ENCODE measurements at places on chromosomes 12 and 14.
A peak's percentile ranks its signal among the peaks of the same experiment; 100 is the strongest.

GRCh38 chr14:102333390-102333789 lies 13.8 kb downstream of the ZNF839 start:
- no peak for DNase-seq

- no peak for DNase-seq
These were observed 46.3 kb downstream of the PPP2R5E start for GRCh38 chr14:63496837-63497400.

GRCh38 chr14:75167325-75167724 lies 9.1 kb downstream of the TMED10 start:
- DNase-seq: no peak

DNA sequence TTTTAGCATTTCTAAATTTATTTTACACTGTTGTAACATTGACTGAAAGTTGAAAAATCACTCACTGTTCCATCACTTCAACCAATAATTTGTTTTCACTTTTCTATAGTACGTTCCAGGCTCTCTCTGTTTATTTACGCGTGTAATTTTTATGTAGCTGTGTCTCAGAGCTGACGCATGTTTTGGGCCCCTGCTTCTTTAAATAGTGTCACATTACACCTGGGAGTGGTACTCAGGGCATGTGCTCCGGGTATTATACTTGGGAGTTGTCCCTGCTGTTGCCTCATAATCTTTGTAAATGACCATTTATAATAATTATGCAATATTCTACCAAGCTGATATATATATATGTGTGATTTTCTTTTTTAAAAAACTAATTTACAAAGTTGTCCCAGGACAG lies 132.8 kb upstream of the CPM start:
- DNase-seq: no peak

DNA sequence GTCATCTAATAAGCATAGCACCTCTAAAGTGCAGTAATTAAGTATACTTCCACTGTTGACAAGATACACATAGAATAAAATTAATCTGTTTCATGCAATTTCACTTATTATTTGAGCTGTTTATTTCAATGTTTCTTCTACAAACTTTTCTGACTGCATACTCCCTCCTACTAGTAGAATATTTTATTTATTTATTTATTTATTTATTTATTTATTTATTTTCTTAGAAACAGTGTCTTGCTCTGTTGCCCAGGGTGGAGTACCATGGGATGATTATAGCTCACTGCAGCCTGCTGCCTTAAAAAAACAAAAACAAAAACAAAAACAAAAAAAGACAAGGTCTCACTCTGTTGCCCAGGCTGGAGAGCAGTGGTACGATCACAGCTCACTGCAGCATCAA lies 68.4 kb upstream of the KITLG start:
- DNase-seq: no peak

DNA sequence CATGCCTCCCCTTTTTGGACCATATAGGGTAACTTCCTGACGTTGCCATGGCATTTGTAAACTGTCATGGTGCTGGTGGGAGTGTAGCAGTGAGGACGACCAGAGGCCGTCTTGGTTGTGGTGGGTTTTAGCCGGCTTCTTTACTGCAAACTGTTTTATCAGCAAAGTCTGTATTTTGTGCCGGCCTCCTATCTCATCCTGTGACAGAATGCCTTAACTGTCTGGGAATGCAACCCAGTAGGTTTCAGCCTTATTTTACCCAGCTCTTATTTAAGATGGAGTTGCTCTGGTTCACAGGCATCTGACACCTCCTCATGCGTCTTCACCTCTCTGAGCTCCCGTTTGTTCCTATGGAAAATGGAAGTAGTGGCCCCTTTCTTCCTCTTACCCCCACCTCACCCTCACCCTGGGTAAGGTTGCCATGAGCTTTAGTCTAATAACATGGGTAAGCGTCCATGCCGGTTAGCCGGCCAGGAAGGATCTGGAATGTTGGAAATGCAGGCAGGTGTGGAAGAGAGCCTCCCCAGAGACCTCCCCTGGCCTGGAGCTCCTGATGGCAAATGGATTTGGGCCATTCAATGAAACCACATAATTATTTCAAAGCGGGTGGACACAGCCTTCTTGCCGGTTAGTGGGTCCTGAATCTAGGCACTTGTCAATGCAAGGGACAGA lies 18.6 kb downstream of the HHIPL1 start:
- DNase-seq: no peak

GRCh38 chr14:91283666-91284065 lies 39.2 kb upstream of the GPR68 start:
- DNase-seq: peak; percentile 33

GRCh38 chr12:42790761-42791151 lies 201.2 kb upstream of the PRICKLE1 start:
- DNase-seq: no peak

- peak; percentile 67 for DNase-seq
These were observed 11.3 kb upstream of the SCFD1 start for GRCh38 chr14:30610787-30611343.

DNA sequence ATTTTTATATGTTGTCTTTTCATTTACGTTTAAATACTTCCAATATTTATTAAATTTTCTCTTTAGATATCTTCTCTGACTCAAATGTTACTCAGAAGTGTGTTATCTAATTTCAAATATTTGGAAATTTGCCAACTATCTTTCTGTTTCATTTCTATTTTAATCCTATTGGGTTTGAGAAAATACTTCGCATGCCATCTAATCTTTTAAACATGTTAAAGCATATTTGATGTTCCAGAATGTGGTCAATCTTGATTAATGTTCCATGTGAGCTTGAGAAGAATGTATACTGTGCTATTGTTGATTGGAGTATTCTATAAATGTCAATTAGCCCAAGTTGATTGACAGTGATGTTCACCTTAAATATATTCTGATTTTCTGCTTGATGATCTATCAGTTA lies 11.9 kb upstream of the DCN start:
- no peak for DNase-seq

DNA sequence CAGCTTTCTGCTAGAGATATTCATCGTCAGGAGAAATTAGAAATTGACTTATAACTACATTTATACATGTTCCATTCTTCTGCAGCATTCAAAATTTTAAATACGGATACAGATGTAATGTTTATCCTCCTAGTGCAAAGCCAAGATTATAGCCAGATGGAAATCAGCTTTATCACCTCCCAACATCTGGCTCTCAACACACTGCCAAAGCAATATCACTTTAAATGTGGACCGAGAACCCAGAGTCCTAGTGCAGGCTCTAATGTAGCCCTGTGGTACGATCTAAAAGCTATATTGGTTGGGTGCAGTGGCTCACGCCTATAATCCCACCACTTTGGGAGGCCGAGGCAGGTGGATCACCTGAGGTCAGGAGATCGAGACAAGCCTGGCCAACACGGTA lies 6.5 kb downstream of the MLH3 start:
- DNase-seq: no peak

DNA sequence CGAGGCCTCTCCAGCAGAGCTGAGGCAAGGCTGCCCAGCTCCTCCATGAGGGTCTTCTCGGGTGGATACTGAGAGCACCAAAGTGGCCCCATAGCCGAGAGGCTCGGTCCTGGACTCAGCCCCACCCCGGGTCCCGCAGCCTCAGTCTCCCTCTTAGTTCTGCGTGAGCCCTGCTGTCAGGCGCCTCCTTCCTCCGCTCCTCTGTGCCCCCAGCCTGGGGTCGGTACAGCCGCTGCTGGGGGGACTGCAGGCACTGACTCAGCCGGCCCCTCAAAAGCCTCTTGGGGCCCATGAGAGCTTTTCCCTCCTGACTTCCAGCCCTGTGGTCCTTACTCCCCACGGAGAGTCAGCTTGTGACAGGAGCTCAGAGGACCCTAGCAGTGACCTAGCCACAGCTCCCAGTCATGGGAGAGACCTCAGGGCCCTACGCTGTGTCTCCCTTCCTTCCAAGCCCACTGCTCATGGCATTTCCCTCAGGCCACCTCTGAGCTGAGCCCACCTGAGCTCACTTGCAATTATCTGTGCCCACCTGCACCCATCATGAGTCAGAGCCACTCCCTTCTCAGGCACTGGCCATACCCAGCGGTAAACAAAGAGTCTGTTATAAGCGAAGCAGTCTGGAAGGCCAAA lies 295.0 kb upstream of the RTL1 start:
- DNase-seq: no peak

DNA sequence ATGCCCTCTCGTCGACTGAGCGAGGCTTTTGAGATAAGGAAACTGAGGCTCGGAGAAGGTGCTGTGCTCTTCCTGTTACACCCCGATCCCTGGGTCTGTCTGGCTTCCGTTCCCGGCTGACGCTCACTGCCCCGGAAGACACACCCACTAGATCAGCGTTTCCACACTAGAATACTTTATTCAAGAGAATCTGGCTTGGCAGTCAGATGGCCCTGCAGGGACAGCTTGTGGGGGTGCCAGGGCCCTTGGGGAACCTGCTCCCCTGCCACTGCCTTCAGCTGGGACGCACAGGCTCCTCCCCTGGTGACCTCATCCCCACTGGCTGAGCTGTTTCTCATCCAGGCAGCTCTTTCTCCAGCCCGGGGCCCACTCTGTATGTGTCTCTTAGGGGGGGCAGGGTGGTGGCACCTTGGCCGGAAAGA lies 13.7 kb downstream of the PGF start:
- peak; percentile 26 for DNase-seq

DNA sequence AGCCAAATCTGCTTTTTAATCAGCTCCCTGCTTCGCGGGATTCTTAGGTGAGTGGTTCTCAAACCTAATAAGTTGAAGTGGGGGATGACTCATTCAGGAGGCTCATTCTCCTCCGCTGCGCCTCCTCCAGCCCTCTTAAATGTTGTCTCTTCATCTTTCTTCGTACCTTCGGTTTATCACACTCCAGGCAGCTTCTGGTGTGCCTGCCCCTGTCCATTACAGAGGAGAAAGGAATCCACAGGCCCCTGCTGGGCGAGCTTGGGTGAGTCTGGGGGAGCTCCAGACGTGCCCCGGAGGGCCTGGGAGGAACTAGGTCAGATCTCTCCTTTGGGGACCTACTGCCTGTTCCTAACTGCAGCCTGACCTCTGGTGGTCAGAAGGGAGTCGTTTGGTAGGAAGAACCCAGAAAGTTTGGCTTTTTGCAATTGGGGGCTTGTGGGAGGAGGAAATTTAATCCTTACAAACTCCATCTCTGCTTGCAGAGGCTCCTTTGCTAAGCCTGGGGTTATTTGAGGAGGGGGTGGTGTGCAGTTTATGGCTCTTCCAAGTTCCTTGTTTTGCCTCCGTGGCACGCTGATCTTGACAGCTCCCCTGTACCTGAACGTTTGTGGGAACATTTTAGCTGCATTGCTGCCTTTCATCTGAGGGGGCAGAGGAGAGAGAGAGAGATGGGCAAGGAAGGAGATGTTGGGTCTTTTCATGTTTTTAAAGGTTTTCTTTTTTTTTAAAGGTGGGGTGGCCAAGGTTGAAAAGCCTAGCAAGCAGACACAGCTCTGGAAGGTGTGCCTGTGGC lies 84.1 kb upstream of the GNG2 start:
- DNase-seq: peak; percentile 49

DNA sequence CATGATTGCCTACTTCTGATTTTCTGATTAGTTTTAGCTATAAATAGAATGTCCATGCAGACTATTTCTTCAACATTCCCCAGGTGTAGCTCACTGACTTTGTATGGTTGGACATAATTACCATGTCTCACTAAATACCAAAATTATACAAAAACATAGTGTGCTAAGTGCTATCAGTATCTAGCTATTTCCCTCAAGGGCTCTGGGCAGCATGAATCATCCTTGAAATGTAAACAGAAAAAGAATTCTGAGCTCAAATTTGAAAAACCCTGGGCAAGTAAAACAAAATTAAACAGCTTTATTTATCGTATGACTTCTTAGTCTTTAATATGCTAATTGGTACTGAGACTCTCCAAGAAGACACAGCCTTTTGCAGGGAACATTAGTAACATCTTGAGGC lies 82.9 kb downstream of the SPATA7 start:
- no peak for DNase-seq

DNA sequence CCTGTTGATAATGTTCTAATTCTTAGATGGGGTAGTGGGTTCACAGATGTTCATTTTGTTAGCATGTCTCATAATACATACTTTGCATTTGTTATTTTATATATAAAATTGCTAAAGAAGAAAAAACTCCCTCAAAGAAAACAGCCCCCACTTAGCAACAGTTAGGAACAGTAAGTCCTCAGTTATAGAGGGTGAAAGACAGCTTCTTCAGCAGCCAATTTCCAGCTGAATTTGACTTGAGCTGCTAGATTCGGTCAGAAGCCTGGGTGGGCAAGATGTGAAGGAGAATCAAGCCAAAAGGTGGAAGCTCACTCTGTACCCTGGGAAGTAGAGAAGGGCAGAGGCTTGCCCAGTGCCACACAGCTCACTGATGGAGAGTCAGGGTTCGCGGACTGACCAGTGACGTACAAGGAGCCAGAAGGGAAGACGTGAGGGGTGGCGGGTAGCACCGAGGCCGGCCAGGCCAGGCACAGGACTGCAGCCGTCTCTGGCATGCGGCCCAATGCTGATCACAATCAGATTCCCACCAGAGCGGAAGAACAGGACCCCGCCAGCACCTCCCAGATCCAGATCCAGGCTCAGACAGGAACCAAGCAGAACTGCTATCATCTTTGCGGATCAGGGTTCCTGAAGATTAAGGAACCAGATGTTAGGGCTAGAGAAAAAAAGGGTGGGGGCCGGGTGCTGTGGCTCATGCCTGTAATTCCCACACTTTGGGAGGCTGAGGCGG lies 30.4 kb upstream of the VWF start:
- no peak for DNase-seq

DNA sequence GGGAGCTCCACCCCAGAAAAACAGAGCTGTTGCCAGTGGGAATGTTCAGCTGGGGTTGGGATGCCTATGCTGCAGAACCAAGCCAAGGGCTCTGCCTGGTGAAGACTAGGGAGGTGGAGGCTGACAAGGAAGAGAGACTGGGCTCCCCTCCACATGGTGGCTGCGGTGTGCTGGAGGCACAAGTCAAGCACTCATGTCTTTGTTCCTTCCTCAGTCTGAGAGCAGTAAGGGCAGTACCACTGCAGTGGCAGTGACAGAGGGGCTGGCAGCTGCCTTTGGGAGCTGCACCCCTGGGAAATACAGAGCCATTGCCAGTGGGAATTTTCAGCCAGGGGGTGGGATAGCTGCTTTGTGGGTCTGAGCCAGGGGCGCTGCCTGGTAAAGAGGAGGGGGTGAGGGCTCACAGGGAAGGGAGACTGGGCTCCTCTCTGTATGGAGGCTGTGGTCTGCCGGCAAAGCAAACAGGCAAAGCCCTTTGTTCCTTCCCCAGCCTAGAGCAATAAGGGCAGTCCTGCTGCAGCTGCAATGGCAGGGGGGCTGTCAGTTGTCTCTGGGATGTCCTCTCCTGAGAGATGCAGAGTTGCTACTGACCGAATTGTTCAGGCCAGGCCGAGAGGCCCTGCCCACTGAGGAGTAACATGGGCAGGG lies 255.9 kb downstream of the RAD51B start:
- DNase-seq: no peak

DNA sequence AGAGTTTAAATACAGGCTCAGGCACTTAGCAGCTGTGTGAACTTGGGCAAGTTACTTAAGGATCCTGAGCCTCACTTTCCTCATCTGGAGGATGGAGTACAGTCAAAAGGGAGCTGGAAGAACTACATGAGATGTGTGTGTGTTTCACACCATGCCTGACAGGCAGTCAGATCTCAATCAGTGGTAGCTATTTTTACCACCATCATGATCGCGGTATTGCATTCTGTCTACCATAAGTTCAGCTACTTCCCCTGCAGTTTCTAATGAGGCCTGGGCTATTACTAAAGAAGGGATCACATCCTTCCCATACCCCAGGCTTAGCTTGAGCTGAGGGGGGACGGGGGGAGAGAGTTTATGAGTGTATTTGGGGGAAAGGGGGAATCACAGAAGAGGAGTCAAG lies 7.0 kb downstream of the AQP6 start:
- DNase-seq: no peak

- peak; percentile 74 for DNase-seq
These were observed 63.2 kb downstream of the TSPAN11 start for GRCh38 chr12:30989754-30990153.

Measured in NAMALWA (cell line).